ENCODE measurements at places on chromosomes 3 and 15.

- DNase-seq: no peak
Measured at GRCh38 chr3:172074586-172074985, 35.2 kb downstream of the FNDC3B start.

DNA sequence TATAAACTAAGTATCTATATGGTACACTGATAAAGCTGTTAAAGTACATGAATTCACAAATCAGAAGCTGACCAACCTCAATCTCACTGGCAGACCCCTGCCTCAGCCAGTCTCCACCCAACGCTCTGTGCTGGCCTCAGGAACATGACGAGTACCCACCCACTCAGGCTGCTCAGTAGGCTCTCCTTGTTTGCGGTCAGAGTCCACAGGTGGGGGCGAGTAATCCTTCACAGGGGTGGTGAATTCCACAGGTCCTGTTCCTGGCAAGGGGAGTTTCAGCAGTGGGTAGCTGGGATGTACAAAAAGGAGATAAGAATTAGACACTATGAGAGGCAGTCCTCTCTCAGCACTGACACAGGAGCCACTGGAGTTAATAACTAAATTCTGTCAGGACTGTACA lies 40.9 kb downstream of the SCAP start:
- DNase-seq: peak; percentile 22

DNA sequence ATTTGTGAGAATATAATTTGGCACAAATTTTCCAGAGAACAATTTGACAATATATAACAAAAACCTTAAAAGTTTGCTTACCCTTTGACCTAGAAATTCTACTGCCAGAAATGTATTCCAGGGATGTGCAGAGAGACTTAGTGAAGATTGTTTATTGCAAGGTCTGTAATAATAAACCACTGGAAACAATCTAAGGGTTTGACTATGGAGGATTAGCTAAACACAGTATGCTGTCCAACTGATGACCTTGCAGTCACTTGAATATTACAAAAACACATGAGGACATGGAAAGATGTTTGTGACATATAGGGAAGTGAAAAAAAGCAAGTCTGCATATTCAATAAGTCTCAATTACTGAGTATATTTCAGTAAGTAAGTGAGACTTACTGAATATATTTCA lies 48.1 kb upstream of the CDV3 start:
- DNase-seq: no peak

DNA sequence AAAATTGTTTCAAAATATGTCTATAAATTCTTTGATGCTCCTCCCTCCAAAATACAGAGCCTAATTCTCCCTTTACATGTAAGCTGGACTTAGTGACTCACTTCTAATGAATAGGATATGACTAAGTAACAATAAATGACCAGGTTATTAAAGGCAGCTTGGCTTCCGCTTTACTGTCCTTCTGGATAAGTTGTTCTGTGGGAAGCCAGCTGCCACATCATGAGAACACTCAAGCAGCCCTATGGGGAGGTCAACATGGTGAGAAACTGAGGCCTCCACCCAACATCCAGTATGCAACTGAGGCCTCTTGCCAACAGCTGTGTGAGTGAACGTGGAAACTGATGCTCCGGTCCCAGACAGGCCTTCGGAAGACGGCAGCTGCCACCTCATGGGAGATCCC lies 247.3 kb upstream of the CHRM5 start:
- DNase-seq: no peak

DNA sequence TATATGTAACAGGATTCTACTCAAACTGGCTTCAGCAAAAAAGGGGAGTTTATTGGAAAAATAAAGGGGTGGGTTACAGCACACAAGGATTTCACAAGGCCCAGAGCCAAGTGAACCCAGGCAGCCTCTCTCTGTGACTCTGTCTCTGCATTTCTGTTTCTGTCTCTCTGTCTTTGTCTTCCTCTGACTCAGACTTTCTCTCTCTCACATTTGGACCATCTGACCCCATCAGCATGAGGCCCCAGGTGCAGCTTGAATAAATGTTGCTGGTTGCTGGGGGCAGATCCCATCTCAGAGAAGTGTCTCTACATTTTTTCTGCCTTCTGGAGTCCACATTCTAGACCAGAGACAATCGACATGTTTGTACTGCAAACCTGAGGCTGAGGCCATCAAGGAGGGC lies 45.0 kb downstream of the RPLP1 start:
- no peak for DNase-seq

DNA sequence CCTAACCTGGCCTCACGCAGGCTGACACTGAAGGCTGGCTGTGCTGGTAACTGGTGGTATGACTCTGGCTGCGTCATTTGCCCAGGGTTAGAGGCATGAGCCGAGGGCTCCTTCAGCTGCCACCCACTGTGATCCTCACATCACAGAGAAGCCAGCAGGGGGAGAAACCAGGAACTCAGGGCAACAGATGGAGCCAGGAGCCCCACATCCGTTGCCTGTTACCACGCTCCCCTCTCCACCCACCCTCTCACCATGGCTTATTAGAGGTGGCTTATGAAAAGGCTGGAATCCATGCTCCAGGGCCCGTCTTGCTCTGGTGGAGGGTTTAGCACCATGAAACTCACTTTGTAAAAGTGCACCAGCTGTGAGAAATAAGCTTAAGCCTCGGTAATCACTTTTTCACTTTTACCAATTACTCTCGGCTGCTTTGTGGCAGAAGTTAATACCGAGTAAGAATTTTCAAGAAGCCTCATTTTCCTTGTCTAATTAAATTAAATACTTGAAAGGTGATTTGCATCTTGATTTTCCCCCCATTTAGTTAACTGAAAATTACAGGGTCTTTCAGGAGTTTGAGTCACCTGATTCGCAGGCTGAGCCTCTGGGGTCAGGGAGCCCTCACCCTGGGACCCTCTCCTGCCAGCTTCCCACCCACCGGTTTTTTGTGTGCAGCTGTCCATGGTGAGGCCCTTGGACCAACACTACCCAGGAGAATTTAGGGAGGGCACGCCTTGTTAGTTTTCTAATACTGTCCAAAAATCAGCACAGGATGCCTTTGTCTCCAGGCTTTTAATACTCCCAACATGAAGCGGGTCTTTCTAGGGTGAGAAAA lies 60.9 kb downstream of the ASB7 start:
- DNase-seq: no peak

DNA sequence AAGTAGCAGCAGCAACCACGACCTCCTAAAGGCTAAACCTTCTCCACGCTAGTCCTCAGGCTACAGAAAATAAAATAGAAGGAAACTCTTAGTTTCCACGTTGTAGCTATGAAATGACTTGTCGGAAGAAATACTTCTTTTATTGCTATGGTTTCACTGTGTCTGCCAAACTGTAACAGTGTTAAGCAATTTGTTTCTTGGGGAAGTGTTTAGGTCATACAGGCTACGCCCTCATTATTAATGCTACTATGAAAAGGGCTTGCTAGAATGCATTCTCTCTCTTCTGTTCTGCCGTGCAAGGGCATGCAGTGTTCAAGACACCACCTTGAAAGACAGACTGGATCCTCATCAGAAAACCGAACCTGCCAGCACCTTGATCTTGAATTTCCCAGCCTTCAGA lies 462.7 kb downstream of the PLOD2 start:
- DNase-seq: no peak

GRCh38 chr15:42371096-42371495 lies 11.8 kb downstream of the CAPN3 start:
- no peak for DNase-seq

DNA sequence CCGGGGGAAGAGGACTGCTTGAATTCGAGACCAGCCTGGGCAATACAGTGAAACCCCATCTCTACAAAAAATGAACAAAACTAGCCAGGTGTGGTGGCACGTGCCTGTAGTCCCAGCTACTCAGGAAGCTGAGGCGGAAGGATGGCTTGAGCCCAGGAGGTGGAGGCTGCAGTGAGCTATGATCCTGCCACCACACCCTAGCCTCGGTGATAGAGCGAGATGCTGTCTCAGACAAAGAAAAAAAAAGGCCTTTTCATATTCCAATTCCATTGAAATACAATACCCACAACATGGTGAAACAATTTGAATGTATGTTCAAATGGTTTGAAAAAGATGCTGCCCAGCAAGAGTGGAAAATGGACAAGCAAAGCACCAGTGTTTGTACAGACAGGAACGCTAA lies 61.8 kb upstream of the ZNF148 start:
- DNase-seq: no peak

DNA sequence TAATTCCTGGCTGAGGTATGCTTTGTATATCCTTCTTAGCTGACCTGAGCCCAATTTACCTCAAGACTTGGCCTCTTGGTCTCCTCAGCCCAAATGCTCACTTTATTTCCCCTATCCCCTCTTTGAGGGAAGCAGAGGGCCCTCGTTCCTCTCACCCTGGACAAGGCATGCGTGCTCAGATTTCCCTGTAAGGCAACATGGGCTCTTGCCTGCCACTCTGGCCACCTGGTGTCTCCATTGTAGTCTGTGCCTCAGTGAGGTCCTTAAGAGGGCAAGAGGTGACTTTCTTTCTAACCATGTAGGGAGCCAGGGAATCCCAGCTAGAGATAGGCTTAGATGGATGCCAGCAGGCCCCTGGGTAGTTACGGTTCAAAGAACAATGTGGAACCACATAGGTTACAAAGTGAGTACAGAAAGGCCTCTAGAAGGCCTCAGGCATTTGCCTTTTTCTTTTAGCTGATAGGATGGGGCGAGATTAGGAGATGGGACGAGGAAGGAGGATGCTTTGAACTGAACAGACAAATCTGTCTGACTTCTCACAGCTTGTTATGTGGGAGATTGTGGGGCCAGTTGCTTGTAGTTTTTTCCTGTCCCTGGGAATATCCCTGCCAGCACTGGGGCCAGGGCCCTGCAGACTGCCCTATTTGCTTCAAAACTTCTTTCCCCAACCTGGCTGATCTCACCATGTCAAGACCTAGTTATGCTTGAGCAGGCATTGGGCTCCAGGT lies 1.1 kb upstream of the INTS14 start:
- DNase-seq: no peak

GRCh38 chr3:41318520-41318919 lies 119.2 kb downstream of the CTNNB1 start:
- DNase-seq: no peak

DNA sequence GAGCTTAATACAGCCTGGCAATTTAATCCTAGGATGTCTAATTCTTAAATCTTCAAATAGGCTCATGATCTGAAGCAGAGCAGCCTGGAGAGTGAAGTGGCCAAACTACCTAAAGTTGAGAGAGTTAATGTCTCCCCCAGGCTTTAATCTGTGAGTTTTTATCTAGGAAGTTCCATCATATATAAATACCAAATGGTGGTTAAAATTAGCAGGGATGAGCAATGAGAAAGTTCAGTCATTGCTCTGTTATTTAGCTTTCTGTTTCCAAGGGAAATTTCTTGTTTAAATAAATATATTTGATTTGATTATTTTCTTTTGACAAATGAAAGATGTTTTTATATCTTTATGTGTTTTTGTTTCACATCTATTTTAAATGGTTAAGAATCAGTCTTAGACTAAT lies 274.4 kb upstream of the UMPS start:
- DNase-seq: no peak

DNA sequence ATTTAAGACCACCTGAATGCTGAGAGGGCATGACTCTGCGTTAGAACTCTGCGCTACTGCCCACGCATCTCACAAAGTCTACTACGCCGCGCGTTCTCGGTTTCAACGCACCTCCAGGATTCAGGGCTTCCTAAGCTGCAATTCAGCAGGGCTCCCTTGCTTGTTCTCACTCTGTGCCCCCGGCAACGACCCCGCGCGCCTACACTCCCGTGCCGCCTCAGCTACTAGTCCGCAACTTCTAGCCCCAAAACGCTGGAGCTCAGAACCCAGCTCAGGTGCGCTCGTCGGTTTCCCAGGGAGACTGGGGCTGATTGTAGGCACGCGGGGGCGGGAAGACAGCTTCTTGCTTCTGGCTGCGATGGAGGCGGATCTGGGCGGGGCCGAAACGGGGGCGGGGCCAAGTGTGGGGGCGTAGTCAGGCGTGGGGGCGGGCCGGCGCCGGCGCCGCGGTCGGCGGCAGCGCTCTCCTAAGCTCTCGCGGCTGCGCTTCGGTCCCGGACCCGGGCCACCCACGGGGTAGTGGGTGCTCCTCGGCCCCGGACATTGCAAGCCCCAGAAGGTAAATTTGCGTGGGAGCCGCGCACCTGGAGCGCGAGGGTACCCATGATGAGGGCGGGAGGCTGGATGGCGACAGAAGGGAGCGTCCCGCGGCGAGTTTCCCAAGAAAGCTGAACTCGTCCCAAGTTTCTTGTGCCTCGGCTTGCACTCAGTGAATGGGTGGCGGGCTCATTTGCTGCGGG lies at the start of gene ARHGEF26:
Gene ARHGEF26, plus strand, starts transcription at position 430 of the 740 bp plus-strand sequence. CDS start 603 bp downstream, outside the sequence.
- peak; percentile 90 for DNase-seq

DNA sequence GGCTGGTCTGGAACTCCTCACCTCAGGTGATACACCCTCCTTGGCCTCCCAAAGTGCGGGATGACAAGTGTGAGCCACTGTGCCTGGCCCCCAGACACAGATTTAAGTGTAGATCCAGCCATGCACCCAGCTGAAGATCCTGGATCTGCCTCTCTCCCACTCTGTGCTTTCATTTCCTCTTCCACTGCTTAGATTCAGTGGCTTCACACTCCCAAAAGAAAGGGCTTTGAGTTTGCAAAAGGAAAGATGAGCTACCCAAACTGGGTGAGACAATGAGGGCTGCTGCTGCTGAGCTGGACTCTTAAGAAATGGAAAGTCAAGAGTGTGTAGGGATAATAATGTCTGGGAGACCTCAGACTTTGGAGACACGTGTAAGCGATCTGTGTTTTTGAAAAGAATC lies 45.5 kb downstream of the ISG20 start:
- DNase-seq: no peak

- no peak for DNase-seq
Measured at GRCh38 chr15:49094923-49095322, 48.7 kb upstream of the SECISBP2L start.

DNA sequence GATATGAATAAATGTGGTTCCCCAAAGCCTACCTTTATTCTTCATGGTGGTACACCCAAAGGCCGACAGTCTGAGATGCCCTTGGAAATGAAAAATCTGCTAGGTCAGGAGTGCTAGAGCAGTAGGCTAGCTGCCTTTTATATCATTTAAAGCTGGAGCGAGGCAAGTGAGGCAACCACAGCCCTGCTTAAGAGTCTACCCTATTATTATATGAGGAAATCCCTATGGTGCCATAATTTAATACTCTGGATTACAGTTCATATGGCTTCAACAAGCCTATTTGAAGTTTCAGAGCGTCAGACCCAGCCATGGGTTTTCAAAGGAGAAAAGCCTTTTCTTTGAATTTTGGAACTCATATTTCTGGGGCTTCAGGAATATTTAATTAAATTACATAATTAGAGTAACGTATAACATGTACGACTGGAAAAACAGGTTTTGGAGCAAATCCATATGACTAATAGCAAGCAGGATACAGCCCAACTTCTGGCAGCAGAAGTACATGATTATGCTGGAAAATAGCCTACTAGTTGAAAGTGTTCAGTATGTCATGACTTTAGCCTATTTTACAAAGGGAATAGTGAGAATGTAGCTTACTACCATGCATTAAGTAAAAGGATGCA lies 18.0 kb upstream of the SLTM start:
- no peak for DNase-seq

DNA sequence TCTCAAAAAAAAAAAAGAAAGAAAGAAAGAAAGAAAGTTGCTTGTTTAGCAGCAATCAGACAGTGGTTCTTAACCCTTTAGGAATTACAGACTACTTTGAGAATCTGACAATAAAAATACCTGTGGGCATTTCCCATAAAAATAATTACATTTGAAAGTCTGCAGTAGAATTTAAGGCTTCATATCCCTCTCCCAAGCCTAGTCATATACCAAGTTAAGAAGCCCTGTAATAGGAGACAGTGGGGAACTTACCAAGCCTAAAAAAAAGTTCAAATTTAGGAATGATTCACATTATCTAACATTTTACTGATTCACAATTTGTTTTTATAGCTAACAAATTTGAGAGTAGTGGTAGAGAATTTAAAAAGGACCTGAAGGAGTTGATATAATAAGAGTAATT lies 47.5 kb downstream of the LRRFIP2 start:
- DNase-seq: no peak

Data from liver (tissue), 10 donors.